ENCODE measurements at places on chromosomes 3 and 15.

GRCh38 chr15:42279234-42279723, 6.0 kb upstream of the TMEM87A start:
- no peak for DNase-seq

DNA sequence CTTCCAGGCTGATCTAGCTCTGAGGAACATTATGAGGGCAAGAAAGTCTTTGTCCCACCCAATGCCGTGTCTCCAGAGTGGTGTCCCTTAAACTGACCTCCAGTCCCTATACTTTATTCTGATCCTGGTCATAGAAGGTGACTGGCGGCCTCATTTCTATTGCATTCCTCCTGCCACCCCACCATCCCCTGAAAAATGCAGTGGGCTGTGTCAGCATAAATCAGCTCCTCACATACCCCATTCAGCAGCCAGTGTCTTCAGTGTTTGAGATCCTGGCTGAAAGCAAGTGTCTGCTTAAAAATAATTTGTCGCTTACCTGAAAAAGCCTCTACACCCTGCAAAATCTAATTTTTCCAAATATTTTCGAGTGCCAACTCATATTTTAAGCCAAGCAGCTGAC, 346.1 kb downstream of the FEZF2 start:
- DNase-seq = no peak

- no peak for DNase-seq
Observed at GRCh38 chr3:9754678-9755077, 4.9 kb downstream of the OGG1 start.

- no peak for DNase-seq
Observed at GRCh38 chr3:142211034-142211433, 14.4 kb downstream of the GK5 start.

DNA sequence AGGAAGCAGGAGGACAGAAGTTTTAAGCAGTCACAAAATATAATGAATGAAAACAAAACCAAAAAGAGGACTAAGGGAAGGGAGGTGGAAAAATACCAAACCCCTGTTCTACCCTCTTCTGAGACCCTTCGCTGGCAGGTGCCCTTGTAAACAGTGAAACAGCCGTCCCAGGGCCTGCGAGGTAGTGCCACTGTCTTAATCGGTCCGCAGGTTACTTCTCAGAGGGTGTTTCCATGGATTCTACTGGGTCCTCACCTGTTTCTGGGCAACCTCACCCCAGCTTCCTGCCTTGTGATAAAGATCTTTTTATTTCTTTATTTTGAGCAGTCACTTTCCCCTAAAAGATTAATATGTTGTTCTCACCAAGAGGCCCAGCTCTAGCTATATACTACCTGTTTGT, 65.3 kb downstream of the SLC30A4 start:
- DNase-seq = no peak

DNA sequence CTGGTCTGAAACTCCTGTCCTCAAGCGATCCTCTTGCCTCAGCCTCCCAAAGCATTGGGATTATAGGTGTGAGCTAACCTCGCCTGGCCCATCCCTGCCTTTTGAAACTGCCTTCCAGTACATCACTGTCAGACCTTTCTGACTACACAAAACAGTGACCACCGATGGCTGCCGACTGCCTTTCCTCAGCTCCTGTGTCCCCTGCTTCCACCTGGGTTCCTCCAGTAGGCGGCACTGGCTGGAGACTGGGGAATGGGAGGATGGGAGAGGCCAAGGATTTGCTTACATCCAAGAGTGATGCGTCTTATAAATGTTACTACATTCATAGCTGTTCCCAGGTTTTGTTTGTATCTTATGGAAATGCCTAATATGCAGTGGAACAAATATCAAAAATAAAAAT, 242.8 kb downstream of the BBX start:
- no peak for DNase-seq

GRCh38 chr3:58562498-58562897, 14.7 kb downstream of the FAM107A start:
- no peak for DNase-seq
